ENCODE measurements at places on chromosomes 16 and 17.

GRCh38 chr16:74083541-74083940 lies 213.1 kb upstream of the PSMD7 start:
- no peaks in the 10 kb centered on the region for H3K4me1 ChIP-seq
- no peaks in the 10 kb centered on the region for H3K27me3 ChIP-seq
- no peak for DNase-seq
- H3K36me3 ChIP-seq, result no peaks in the 10 kb centered on the region
- no peak overlapping the region for H3K27ac ChIP-seq
- no peak overlapping the region for H3K4me3 ChIP-seq

- H3K27me3 ChIP-seq, result no peaks in the 10 kb centered on the region
- no peaks in the 10 kb centered on the region for H3K4me1 ChIP-seq
- no peak for DNase-seq
- H3K4me3 ChIP-seq, result no peak overlapping the region
- no peaks in the 10 kb centered on the region for H3K36me3 ChIP-seq
These were observed 470 bp upstream of the CDK3 start for GRCh38 chr17:76000016-76000754.

DNA sequence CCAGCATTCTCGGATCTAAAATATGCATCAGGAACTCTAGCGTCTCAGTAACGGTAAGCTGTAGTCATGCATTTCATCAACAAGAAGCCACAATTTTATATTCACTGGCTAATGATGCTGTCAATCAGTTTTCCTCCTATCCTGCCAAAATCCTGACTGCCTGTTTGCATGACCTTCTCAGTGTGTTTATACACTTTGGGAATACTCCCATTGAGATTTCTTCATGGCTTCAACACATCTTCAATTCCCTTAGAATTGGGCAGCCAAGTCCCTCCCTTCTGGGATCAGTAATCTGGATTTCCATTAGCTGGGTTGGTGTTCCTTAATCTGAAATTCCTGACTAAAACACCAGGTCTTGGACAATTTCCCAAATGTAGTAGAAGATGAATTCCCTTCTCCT lies 348.9 kb upstream of the DYNLRB2 start:
- DNase-seq, result no peak
- H3K36me3 ChIP-seq, result no peaks in the 10 kb centered on the region
- no peaks in the 10 kb centered on the region for H3K27me3 ChIP-seq
- H3K27ac ChIP-seq, result no peak overlapping the region
- no peak overlapping the region for H3K4me3 ChIP-seq

GRCh38 chr17:56912105-56912999 lies 1.5 kb downstream of the TRIM25 start:
- H3K27me3 ChIP-seq, result no peaks in the 10 kb centered on the region
- peaks cover 5% of the 10 kb centered on the region for H3K36me3 ChIP-seq
- H3K4me1 ChIP-seq, result peaks cover 58% of the 10 kb centered on the region
- peak overlapping the region; percentile 83 for H3K4me3 ChIP-seq
- DNase-seq, result peak; percentile 82
- peak overlapping the region; percentile 86 for H3K27ac ChIP-seq

- peaks cover 54% of the 10 kb centered on the region for H3K4me1 ChIP-seq
- H3K36me3 ChIP-seq, result peaks cover 7% of the 10 kb centered on the region
- H3K27me3 ChIP-seq, result no peaks in the 10 kb centered on the region
- no peak overlapping the region for H3K27ac ChIP-seq
- no peak for DNase-seq
- H3K4me3 ChIP-seq, result no peak overlapping the region
These were observed 13.3 kb upstream of the ATP6V0C start for GRCh38 chr16:2500430-2500917.

DNA sequence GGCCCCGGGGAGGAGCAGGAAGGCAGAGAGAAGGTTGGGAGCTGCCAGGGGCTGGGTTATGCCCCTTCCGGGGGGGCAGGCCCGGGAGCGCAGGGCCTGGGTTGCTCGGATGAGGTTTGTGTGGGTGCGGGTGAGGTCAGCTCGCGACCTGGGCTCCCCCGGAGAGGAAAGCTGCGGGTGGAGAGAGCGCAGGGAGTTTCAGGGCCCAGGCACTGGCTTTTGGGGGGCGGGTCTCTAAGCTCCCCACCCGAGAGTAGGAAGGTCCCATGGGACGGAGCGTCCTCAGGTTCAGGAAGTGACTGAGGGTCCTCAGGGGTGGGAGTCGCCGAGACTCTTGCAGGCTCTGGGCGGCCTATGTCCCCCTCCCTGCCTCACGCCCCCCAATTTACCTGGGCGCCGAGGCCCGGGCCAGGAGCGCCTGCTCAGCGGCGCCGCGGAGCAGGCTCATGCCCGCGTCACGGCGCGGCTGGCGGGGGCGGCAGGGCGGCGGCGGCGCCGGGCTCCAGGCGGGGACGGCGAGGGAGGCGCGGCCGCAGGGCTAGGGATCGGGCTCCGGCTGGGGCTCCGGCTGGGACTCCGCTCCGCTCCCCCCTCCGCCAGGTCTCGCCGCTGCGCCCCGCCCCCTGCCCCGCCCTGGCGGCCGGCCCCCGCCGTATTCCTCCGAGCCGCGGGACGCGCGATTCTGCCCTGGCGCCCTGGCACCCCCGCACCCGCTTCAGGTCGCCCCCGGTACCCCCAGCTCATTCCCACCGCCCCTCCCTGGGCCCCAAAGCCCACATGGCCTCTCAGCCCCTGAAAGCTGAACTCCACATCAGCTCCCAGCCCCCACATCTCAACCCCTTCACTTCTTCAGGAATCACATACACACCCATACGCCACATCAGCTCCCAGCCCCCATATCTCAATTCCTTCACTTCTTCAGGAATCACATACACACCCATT lies at the start of gene DOK4:
Gene DOK4, minus strand, starts transcription at position 578 of the 942 bp plus-strand sequence. CDS start 6,986 bp downstream, outside the sequence.
- peak within 1 kb of the TSS; percentile 70 for H3K4me3 ChIP-seq
- no peak for DNase-seq
- peak within 1 kb of the TSS; percentile 73 for H3K27ac ChIP-seq
- no peaks in the 10 kb centered on the region for H3K27me3 ChIP-seq
